AG09319 (cell line): ENCODE measurements at places on chromosomes 13 and 19.

DNA sequence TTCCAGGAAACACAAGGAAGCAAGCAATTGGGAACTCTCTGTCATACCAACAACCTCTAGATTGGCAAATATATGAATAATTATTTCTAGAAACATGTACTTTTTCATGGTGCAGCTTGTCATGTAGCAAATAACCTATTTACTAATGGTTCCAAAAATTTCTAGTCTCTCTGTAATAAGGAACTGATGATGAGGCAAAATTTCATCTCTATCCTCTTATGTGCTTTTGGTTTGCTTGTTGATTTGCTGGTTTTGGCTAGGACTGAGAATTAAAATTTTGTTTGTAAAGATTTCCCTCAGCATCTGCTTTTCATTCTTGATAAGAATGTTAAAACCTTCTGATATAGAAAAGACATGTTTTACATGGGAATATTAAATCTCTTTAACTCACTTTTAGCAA, 123.2 kb upstream of the UFM1 start:
- no peak for DNase-seq

DNA sequence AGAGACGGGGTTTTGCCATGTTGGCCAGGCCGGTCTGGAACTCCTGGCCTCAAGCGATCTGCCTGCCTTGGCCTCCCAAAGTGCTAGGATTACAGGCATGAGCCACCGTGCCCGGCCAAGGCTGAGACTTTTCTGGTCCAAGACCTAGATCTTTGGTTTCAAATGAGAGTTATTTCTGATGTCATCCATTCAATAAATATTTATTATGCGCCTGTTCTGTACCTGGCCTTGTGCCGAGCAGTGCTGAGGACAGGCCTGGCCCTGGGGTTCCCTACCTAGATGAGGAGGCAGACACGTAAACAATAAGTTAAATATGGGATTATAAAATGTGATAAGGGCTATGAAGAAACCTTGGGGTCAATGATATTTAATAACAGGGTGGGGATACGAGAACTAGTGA, 4.5 kb downstream of the RELB start:
- DNase-seq = no peak

DNA sequence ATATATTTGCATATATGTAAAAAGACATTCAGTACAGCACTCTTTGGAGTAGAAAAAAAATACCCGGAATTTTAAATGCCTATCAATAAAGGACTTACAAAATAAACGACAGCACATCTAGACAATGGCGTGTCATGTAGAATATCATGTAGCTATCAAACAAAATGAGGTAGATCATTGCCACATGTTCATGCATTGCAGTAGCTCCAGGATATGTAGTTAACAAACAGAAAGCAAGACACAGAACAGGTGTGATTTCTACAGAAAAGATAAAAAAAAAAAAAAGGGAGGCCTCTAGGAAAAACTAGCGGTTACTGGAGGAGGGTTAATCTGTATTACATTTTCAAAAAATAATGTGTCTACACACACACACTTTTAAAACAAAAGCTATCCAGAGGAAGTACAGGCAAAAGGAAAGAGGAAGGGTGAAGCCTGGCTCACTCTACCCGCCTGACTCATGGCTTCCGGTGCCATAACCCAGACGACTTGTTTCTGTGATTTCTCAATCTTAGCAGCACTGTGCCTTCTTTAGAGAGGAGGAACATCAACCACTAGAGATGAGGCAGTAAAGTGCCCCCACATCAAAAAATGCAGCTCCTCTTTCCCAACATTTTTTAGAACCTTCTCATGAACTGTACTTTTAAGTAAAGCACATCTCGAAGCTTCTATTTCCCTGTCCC, 6.9 kb downstream of the KCTD12 start:
- DNase-seq = no peak

DNA sequence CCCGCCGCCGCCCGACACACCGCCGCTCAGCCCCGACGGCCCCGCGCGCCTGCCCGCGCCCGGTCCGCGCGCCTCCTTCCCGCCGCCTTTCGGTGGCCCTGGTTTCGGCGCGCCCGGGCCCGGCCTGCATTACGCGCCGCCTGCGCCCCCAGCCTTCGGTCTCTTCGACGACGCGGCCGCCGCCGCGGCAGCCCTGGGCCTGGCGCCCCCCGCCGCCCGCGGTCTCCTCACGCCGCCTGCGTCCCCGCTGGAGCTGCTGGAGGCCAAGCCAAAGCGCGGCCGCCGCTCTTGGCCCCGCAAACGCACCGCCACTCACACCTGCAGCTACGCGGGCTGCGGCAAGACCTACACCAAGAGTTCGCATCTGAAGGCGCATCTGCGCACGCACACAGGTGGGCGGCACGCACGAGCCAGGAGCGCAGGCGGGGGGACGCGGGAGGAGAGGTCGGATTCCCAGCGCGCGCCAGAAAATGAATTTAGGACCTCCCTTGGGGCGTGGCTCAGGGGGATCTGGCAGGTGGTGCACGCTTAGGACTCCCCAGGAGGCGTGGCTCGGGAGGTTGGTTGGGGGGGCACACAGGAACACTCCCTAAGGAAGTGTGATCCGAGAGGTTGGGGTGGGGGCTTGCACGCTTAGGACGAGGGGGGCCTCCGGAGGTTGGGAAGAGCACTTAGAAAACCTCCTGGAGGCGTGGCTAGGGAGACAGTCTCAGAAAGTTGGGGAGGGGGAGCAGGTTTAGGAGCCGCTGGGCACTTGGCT, 1.2 kb downstream of the KLF2 start:
- no peak for DNase-seq

DNA sequence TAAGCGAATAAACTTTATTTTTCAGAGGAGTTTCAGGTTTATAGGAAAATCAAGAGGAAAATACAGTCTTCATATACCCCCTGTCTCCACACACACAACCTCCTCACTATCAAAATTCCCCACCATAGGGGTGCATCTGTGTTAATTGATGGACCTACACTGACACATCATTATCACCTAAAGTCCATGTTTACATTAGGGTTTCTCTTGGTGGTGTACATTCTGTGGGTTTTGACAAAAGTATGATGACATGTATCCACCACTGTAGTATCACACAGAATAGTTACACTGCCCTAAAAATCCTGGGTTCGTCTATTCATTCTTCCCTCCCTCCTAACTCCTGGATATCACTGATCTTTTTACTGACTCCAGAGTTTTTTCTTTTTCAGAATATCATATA, 654.2 kb downstream of the UQCRFS1 start:
- no peak for DNase-seq

DNA sequence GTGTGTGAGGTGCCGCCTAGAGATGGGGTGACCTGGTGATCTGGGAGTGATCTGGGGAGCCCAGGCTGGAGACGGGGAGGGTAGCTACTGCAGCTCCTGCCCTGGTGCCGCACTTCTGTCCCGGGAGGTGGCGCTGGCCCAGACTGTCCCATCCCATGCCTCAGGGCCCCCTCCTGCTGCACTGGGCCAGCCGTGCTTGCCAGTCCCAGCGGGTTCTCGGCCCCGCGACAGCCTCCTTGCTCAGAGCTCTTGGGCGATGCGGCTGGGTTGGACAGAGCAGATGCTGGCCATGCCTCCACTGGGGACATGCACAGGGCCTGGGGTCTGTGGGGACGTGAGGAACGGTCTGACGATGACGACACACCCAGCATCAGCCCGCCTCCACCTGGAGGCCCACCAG, 2.5 kb downstream of the RAX2 start:
- DNase-seq = no peak

DNA sequence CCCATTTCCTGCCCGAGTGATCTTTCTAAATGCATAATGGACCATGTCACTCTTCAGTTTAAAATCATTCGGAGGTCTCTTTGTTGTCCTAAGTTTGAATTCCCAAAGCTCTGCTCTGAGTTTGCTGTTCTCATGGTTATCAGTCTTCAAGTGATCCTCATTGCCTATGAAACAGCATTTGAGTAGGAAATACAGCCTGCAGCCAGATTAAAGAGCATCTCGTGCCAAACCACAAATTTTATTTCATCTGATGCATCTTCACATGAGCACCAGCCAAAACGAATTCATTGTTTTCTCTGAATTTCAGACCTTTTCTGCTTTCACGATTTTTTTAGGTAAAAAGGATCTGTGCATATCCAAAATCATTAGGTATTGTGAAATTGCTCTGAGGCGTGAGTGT, 299.6 kb downstream of the TDRD3 start:
- DNase-seq = no peak

DNA sequence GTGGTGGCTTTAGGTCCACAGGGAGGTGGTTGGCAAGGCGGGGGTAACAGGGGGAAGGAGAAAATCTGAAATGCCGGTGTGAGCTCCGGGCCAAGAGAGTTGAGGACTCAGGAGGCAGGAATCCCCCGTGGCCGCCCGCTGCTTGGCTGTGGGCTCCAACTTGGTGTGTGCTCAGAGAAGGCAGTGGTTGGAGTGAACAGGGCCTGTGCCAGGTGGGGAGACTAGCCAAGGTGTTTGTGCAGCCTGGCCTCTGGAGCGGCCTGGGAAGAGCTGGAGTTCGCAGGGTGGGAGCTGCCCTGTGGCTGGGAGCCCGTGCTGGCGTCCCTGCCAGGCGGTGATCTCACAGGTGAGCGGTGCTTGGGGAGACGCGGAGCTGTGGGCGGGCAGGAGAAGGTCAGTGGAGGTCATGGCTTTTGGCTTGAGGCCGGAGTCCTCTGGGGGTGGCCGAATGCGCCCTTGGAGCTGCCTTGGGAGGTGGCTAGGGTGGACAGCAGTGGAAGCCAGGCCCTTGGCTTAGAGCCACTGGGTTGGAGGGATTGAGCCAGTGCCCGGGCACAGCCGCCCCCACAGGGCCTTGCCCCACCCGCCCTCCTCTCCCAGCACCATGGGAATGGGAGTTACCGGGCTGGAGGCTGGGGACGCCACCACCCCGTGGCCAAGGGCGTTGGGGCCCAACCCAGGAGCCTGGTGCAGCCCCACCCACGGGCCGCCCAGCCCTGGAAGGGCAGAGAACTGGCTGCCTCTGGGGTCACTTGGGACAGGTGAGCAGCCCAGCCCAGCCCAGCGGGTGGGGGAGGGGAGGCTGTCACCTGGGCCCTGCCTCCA, 7.1 kb upstream of the CIRBP start:
- DNase-seq = no peak

- DNase-seq = no peak
Measured at GRCh38 chr19:16030964-16031871, 45.1 kb upstream of the TPM4 start.

GRCh38 chr13:63696055-63696454, 2280.4 kb upstream of the PCDH20 start:
- DNase-seq = no peak

- DNase-seq = no peak
Measured at GRCh38 chr13:42073683-42074082, 25.2 kb downstream of the DGKH start.

DNA sequence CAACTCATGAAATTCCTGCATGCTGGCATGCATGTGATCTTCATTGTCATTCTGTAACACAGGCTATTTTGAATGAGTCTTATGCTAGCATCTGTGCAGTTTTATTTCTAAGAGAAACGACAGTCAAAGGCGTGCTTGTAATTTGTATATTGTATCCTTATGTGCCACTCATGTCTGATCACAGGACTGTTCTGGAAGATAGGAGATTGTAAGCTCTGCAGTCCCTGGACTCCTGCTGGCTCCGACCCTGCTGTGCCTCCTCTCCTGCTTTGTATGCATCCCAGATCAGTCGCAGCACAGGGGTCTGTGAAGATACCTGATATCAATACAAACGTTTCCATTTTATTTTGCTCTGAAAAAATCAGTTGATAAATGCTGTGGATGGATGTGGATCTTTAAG, 653.1 kb downstream of the LIG4 start:
- no peak for DNase-seq

DNA sequence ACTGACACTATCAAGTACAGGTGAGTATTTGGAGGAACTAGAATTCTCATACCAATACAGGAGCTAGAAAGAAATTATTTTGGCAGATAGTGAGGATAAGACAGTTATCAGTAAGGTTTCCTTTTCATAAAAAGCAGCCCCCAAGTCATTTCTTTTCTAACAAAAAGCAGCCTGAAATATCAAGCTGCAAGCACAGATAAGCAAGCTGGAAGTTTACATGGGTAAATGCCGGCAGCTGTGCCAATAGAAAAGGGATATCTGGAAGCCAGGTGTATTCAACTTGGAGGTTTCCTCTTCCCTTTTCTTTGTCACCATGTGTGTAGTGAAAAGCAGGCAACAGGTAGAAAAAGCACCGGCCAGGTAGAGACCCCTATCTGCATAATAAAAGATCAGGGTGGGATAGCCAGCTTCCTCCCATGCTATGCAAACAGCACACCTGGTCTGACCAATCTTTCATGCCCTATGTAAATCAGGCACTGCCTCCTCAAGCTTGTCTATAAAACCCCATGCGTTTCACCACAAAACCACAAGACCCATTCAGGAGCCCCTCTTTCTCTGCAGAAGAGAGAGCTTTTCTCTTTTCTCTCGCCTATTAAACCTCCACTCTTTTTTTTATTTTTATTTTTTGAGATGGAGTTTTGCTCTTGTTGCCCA, 22.9 kb downstream of the CYP4F2 start:
- no peak for DNase-seq

DNA sequence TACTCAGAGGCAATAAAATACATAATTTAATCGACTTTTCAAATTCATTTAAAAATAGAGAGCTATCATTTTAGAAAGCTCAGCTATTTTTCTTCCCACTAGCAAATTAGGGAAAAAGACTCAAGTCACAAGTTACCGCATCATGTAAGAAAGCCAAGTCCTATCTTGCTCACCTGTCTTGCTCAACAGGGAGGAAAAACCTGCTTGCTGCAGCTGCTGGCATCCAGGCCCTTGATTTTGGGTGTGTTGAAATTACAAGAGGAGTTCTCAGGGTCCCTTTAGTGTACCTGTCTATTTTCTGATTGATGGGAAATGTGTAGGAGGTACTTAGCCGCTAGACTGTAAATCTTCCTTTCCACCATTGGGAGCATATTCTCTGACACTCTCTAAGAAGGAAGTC, 22.2 kb downstream of the SLC10A2 start:
- no peak for DNase-seq

DNA sequence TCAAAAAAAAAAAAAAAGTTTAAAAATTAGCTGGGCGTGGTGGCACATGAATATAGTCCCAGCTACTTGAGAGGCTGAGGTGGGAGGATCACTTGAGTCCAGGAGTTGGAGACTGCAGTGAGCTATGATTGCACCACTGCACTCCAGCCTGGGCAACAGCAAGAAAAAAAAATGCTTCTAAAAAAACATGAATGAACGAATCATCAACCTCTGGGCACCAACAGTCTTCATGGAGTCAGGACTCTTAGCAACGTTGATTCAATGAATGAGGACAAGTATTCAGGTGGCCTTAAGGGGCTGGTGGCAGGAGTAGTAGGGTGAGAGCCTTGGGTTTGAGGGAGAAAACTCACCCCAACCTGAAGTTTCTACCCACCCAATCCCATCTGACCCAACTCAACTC, 20.6 kb upstream of the OLFM2 start:
- DNase-seq = no peak

GRCh38 chr13:99270518-99270917, 12.3 kb upstream of the GPR18 start:
- DNase-seq = no peak

- DNase-seq = no peak
Measured at GRCh38 chr13:37074703-37075102, 15.2 kb upstream of the SUPT20H start.

- DNase-seq = no peak
Measured at GRCh38 chr13:78593652-78594455, 9.5 kb downstream of the POU4F1 start.

GRCh38 chr19:7456964-7457541, 31.8 kb downstream of the PEX11G start:
- DNase-seq = no peak
